ENCODE measurements at places on chromosomes 7 and 10.

DNA sequence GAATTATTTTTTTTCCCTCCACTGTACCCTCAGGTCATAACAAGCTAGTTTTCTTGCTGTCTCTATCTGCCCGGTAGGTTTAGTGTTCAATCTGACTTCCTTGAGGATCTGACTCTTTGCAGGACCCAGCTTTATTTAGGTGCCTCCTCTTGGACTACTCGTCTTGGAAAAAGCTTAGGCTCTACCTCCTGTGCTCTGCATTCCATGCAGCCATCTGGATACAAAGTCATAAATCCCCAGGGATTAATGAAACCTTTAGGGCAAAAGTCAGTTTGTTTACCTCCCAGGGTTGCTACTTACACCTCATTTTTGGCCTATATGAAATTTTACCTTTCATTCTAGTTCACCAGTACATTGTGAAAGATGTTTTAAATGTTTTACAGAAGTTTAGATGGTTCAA, 8.0 kb downstream of the STAG3 start:
- no peak for DNase-seq

DNA sequence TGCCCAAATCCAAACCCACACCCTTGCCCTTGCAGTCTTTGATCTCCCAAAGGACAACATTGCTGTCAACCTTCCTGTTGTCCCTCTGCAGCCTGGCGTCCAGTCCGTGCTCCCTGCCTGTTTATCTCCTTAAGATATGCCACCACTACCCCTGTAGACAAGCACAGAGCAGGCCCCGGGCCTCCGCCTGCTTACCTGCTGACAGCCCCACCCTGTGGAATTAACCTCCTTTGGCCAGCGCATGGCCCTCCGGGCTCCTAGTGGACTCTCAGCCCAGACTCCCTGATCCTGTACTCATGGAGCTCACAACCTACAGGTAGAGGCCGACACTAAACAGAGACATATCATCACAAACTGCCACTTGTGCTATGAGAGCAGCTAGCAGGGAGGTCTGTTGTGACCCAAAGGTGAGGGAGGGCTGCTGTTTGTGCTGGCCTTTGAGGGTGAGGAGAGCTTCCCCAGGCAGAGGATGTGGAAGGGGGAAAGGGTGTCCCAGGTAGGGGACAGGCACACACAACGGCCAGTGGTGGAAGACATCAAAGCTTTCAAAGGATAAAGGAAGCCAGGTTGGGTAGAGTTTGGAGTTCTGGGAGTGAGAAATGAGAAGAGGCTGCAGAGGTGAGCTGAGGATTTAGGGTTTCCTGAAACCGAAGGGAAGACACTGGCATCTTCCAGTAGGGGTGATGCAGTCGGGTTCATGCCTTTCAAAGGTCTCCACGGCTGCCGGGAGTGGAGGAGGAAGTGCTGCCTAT, 174.5 kb upstream of the ZMIZ1 start:
- no peak for DNase-seq

- DNase-seq: no peak
Observed at GRCh38 chr10:69677985-69678654, 48.1 kb downstream of the FAM241B start.

DNA sequence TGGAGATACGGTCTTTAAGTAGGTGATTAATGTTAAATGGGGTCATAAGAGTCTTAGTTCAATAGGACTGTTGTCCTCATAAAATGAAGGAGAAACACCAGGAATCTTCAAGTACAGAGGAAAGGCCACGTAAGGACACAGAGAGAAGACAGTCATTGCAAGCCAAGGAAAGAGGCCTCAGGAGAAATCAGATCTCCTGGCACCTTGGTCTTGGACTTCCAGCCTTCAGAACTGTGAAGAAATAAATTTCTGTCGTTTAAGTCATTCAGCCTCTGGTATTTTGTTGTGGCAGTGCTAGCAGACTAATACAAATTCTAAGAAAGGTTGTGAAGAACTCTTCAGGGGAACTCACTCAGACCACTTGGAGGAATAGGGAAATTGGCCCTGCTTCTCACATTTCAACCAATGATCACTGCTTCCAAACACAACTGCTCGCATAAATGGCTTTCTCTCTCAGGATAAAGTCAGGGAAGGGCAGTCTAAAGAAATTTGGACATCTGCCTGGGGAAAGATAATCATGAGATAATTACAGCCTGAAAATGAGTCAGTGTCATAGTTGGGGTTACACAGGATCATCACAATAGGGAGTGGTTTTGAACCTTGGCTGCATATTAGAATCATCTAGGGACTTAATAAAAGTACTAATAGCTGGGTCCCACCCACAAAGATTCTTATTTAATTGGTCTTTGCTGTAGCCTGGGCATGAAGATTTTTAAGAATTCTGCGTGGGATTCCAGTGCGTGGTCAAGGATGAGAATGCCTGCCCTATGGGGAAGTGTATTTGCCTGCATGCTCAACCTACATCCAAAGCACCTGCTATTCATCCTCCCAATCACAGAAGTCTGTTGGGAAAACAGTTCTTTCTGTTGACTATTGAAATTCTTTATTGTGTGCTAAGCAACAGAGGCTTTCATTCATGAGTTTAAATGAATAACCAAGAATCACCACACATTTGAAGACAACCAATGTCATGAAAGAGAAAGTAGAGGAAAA, 310.6 kb upstream of the PLXDC2 start:
- no peak for DNase-seq

- DNase-seq: no peak
Observed at GRCh38 chr7:84677117-84677732, 482.6 kb upstream of the SEMA3A start.

DNA sequence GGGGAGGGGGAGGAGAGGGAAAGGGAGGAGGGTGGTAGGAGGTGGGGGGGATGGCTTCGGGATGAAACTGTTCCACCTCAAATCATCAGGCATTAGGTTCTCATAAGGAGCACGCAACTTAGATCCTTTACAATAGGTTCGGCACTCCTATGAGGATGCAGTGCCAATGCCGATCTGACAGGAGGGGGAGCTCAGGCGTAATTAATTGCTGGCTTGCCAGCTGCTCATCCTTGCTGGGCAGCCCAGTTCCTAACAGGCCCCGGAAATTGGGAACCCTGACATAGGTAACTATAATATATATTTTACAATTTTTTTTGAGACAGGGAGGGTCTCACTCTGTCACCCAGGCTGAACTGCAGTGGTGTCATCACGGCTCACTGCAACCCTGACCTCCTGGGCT, 118.8 kb upstream of the SFMBT2 start:
- DNase-seq: no peak

GRCh38 chr10:34593374-34593890, 221.7 kb downstream of the PARD3 start:
- no peak for DNase-seq

GRCh38 chr7:100486111-100486636, 2.4 kb downstream of the NYAP1 start:
- no peak for DNase-seq

DNA sequence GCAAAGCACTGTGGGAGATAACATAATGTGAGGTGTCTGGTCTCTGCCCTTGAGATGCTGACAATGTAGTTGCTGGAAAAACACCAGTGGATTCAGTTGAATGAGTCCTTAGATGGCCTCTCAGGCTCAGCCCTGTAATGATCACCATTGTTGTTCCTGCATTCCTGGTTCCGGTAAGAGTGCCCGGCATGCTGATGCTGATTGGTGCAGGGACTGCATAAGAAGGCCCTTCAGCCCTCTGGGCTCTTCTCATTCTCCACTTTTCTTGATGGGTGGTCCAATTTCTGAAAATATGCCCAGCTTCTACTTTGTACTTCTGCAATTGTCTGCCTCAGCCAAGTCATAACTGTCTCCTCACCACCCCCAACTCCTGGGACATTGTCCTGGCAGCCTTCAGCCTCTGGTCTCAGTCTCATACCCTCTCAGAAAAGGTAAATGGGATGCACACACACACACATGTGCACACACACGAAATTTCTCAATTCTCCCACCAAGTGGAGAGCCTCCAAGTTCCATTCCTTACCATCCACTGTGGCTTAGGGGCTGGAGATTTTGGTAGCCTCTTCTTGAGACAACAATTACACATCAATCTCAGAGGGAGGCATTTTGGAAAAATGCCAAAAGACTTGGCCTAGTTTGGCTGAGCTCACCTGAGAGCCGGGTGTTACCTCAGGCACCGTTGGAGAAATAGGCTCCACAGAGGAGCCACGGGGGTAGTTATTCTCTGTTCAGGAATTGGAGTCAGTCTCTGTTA, 314.9 kb downstream of the RPS24 start:
- no peak for DNase-seq

DNA sequence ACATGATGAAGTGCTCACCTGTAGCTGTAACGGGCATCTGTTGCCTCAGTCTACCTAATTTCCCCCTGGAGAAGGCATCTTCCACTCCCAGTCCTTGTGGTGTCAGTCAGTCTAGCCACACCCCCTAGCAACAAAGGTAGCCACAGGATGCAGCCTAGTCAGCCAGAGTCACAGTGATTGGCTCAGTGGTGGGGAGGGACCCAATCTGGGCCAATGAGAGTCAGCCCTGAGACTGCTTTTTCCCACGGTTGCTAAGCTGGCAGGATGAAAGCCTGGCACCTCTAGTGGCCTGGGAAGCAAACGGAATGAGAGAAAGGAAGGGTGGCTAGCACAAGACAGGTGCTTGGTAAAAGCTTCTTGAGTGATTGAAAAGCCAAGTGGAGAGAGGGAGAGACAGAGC, 118.6 kb downstream of the SH3PXD2A start:
- DNase-seq: no peak

GRCh38 chr10:29266641-29267040, 22.2 kb upstream of the LYZL1 start:
- DNase-seq: no peak

GRCh38 chr10:103762162-103762561, 93.2 kb downstream of the SH3PXD2A start:
- no peak for DNase-seq

DNA sequence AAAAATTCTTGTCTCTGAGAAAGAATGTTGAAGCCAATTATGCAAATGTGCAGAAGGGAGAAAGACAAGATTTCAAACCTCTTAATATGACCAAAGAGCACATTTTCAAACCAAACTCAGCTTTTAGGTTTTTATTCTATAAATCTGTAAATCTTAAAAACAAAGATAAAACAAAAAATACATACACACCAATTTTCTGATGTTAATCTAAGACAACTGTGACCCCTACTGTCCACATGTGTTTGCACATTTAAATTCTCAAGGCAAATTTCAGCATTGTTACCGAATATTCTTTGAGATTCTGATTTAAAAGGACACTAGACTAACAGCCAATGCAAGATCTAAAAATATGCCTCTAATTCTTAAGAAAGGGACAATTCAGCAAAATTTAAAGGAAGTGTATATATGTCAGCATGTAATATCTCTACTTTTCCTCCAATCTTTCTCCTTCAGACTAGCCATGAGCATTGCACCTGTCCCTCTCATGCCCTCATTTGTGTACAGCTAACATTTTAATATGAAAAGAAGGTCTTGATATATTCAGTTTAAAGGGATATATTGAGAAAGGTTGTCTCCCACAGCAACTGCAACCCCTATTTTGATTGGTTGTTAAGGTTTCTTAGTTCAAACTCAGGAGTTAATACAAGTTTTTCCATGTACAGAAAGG, 417.9 kb downstream of the IPMK start:
- DNase-seq: no peak
